ENCODE measurements at places on chromosomes 12 and 14.
A peak's percentile ranks its signal among the peaks of the same experiment; 100 is the strongest.

DNA sequence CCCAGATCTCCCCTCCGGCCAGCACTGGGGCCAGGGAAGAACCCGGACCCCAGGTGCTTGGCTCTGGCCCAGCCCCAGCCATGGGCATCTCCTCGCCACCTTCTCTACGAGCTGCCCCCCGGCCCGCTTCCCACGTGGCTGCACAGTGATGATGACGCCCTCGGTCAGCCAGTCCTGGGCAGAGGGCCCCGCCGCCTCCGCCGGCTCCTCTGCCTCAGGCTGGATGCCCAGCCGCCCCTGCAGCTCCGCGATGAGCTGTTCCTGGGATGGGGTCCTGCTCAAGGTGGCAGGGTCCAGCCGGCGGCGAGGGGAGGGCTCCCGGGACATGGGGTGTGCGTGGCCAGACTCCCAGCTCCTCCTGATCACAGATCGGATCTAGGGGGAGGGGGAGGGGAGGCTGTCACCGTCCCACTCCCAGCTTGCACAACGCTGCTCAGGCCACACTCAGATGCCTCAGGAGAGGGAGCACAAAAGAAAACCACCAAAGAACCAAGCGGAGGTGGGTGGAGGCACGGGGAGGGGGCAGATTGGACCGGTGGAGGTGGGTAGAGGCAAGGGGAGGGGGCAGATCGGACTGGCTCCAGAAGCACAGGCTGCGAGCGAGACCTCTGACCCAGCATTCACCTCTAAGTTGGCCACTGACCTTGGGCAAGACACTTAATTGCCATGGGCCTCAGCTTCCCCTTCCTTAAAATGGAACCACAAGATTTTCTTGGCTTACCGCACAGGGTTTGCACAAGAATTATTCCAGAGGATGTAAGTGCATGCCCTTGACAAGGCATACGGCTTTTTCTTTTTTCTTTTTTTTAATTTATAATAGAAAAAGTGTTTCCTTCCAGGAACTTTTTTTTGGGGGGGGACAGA, 16.1 kb upstream of the RPLP0 start:
- DNase-seq: no peak

- no peak for DNase-seq
These were observed 159.5 kb downstream of the METTL25 start for GRCh38 chr12:82517808-82518207.

- no peak for DNase-seq
These were observed 125.8 kb downstream of the SLC38A4 start for GRCh38 chr12:46699986-46700385.

DNA sequence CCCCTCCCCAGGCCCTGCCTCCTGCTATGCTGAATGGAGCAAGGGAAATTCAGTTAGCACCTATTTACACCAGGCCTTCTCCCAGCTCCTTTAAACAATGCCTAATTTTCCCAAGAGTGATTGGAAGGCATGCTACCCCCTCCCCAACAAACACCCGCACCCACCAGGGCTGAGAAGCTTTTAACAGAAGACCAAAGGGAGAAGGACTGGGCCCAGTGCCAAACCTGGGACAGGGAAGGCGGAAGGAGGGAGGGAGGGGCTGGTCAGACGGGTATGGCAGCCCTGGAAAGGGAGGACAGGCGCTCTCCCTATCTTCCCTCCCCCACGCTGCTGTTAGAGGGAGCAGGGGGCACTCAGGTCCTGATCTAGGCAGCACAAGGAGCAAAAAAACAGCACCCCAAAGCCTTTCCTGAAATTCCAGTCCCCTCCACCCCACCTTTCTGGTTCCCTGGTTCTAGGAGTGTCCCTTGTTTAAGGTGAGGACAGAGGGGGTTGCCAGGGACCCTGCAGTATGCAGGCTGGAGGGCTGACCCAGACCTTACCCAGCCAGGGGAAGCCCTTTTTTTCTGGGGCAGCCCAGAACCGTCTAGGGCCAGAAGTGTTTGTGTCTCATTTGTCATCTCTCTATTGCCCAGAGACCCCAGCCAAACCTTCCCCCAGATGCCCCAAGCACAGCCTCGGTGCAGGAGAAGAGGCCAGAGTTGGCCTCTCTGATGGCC, 2.4 kb upstream of the KRT8 start:
- DNase-seq: peak; percentile 93

DNA sequence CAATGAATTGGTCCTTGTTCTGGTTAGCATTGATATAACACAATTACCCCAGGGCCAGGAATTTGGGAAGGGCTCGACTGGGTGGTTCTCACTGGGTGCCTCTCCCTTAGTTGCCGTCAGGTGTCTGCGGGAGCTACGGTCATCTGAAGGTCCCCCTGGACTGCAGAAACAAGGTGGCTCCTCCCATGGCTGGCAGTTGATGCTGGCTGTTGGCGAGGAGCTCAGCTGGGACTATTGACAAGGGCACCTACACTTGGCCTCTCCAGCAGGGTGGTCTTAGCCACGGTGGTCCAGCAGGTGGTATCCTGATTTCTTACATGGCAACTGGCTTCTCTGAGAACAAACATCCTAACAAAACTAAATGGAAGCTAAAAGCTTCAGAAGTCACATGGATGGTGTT, 41.0 kb upstream of the RGS6 start:
- DNase-seq: no peak

- DNase-seq: no peak
These were observed 179.8 kb downstream of the GALC start for GRCh38 chr14:87813211-87813610.

- DNase-seq: no peak
These were observed 1.2 kb upstream of the ALG10 start for GRCh38 chr12:34021071-34021470.

- DNase-seq: no peak
These were observed 8.0 kb downstream of the RPS29 start for GRCh38 chr14:49578141-49578540.

DNA sequence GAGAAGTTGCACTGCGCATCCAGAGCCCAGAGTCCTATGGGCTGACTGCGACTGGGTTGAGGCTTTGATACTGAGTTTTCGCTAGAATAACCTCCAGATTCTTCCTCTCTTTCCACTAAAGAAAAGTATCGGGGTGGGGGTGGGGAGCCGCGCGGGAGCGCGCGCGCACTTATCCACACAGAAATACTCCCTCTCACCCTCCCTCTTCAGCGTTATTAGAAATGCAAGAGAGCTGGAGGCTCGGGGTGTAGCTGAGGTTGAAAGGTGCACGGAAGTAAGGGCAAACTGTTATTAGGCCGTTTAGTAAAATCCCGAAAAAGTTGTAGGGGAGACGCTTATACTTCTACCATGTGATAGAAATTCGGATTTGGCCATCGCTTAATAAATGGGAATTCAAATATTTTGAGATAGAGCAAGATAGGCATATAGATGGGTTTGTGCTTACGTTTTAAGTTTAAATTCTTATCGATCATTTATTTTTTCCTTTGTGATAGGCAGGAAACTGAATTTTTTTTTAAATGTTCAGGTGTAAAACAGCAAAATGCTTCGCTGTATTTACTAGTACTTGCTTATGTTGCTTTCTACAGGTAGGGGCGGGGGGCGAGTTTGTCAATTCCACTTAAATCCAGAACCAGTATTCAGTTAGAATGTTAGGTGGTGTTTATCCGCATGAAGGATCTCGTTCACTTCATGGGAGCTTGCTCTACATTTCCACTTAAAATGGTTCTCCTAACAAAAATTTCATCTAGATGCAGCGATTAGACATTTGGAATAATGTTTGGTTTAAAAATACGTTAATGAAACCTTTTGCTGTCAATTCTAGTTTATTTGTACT, 1.1 kb downstream of the ARHGAP5 start:
- DNase-seq: peak; percentile 83

- no peak for DNase-seq
These were observed 85.5 kb upstream of the SSTR1 start for GRCh38 chr14:38122241-38122640.

GRCh38 chr12:89281539-89281867, 70.8 kb downstream of the DUSP6 start:
- no peak for DNase-seq

DNA sequence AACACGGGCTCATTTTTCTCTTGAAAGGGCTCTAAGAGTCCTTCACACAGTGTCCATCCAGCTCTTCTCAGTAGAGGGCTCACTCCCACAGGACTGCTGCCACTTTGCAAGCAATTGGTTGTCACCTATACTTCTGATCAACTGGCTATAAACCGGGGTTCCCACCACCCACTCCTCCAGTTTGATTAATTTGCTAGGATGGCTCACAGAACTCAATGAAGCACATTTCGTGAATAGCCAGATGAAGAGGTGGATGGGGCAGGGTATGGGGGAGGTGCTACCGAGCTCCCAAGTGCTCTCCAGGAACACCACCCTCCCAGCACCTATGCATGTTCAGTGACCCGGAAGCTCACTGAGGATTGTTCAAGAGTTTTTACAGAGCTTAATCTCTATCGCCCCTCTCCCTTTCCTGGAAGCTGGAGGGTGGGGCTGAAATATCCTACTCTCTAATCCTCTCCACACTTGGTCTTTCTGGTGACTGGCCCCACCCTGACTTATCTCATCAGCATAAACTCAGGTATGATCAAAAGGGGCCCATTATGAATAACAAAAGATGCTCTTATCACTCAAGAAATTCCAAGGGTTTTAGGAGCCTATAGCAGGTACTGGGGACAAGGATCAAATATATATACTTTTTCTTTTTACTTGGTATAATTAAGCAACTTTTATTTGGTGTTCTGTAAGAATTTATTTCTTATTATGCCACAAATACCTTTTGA, 13.9 kb upstream of the EGLN3 start:
- DNase-seq: no peak

DNA sequence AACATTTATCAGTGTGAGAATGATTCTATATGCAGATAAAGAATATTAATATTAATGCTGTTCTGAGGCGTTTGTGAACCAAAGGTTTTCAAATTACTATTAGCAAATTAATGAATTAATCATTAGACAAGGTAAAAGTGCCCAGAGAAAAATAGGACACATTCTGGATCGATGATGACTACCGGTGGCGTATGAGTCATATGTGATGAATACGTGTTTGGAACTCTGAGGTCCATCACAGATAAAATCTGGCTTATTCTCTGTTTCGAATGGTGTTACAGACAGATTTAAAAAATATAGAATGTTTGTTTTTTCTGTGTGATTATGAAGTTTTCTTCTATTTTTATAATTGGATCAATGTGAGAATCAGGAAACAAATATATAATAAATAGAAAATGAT, 79.2 kb upstream of the RTL1 start:
- no peak for DNase-seq

- DNase-seq: no peak
These were observed 7.2 kb downstream of the CD9 start for GRCh38 chr12:6207259-6207925.

- peak; percentile 43 for DNase-seq
These were observed at the start of gene C14orf180 for GRCh38 chr14:104579507-104579906. Gene C14orf180, plus strand, starts transcription at chr14:104579764. Its CDS starts 6,667 bp downstream, at chr14:104586431.

DNA sequence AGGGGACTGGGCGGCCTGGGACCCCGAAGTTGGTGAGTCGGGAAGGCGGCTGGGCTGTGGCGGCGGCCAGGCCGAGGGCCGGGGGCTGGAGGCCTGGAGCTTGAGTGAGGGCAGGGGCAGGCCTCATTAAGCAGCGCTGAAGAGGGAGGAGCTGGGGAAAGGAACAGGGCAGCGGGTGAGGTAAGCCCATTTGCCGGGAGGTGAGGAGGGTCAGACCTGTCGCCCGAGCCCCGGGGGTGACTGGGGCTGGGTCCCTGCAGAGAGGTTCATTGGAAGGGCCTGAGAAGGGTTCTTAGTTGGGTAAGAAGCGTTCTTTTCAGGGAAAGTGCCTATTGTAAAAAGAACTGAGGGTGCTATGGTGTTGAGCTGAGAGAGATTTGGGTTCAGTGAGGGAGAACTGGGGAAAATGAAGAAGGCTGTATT, 441 bp downstream of the RAB5B start:
- DNase-seq: peak; percentile 67

DNA sequence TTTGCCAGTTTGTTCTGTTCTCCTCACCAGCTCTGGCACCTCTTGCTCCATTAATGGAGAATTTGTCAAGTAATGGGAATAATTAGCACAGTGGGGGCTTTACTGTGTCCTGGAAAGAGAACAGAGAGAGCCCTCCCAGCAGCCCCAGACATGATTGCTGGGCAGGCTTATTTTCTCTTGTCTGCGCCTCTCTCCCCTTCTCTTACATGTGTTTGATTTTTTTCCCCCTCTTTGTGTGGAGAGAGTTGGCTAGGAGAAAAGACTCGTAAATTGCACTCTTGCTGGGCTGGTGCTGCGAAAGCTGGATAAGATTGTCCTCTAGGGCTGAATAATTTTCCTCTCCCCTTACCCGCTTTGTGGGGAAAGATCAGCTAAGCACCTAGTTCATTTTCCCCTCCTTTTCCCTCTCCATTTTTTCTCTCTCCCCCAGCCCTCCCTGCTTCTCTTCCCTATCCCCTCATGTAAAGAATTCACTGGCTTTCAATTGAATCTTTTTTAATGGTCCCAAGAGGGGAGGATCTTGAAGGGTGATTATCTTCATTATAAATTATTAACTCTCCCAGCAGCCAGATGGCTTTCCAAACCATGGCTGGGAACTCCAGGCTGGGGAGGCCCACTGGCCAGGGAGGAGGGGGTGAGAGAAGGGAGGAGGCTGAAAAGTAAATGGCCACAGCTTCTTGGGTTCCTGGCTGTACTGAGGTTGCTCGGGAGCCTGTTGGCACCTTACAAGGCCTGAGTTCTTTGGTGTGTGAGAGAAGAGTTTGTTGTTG, 62.2 kb downstream of the NRXN3 start:
- peak; percentile 96 for DNase-seq

Measured in NCI-H69 (cell line).